ENCODE measurements at places on chromosomes 16 and 17.
A peak's percentile ranks its signal among the peaks of the same experiment; 100 is the strongest.

GRCh38 chr17:57338257-57338914 lies 82.1 kb downstream of the MSI2 start:
- no peak for DNase-seq

- no peak for DNase-seq
These were observed 55.8 kb downstream of the MYH13 start for GRCh38 chr17:10316801-10317542.

- DNase-seq, result no peak
These were observed 1.1 kb downstream of the KRTAP9-9 start for GRCh38 chr17:41256291-41256685.

- DNase-seq, result no peak
These were observed 87.4 kb upstream of the LHX1 start for GRCh38 chr17:36849871-36850348.

GRCh38 chr16:68384288-68385161 lies 63.8 kb downstream of the SMPD3 start:
- no peak for DNase-seq

GRCh38 chr16:82091241-82091640 lies 56.2 kb downstream of the HSD17B2 start:
- DNase-seq, result no peak

- no peak for DNase-seq
These were observed 54.9 kb upstream of the CES5A start for GRCh38 chr16:55930036-55930435.

- no peak for DNase-seq
These were observed 49.9 kb downstream of the RBFOX1 start for GRCh38 chr16:7382521-7382920.

DNA sequence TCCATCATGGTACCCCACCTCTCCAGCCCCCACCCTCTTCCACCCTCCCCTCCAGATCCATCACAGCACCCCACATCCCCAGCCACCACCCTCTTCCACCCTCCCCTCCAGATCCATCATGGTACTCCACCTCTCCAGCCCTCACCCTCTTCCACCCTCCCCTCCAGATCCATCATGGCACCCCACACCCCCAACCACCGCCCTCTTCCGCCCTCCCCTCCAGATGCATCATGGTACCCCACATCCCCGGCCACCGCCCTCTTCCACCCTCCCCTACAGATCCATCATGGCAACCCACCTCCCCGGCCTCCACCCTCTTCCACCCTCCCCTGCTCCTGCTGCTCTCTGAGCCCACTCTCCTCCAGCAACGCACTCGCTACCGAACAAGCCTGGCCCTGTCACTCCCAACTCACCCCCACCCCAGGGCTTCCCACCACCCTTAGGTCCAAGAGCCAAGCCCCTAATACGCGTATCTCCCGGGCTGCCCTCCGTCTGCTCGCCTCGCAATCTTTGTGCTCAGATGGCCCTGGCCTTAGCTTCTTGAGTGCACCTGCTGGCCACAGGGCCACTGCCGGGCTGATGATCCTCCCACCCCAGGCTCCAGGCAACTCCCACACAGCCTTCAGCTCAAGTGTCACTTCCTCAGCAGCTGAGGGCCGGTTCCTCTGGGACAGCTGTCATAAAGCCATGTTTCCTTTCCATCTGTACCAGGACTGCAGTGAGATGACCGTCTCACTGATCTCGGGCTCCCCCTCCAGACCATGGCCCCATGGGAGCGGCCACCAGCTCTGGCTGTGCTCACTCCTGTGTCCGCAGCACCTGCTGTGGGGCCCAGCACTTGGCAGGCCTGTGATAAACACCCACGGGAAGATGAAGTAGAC lies 25.5 kb downstream of the KDM8 start:
- no peak for DNase-seq

DNA sequence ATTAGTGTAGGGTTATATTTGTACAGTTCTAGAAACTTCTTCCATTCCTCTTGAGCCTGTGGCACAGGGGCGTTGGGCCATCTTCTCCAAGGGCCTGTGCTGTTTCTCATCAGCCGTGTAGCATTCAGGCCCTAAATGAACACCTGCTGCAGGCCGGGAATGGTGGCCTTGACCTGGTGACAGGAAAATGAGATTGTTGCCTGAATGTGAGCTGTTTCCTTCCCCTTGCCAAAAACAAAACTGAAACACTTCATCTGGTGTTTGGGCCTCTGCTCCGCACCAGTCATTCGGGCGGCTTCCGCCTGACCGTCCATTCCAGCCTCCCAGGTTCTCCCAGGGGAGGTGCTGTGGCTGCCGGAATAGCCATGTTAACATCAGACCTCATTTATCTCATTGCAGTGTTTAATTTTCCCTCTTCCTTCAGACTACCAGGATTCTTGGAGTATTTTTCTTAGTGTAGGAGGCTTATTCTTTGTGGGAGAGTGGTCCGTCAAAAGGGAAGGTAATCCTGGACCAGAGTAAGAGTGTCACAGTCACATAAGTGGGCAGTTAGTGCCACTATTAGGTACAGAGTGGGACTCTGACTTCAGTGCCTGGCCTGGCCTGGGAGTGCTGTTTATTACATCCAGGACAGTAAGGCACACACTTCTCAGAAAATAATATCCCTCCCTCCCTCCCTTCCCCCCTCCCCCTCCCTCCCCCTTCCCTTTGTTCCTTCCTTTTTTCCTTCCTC lies 61.9 kb downstream of the WWP2 start:
- no peak for DNase-seq

- DNase-seq, result no peak
These were observed 14.7 kb downstream of the AOC3 start for GRCh38 chr17:42865638-42866094.

- no peak for DNase-seq
These were observed 16.5 kb downstream of the TSPOAP1 start for GRCh38 chr17:58312021-58312630.

- DNase-seq, result no peak
These were observed 28.3 kb downstream of the AATF start for GRCh38 chr17:36977066-36977465.

DNA sequence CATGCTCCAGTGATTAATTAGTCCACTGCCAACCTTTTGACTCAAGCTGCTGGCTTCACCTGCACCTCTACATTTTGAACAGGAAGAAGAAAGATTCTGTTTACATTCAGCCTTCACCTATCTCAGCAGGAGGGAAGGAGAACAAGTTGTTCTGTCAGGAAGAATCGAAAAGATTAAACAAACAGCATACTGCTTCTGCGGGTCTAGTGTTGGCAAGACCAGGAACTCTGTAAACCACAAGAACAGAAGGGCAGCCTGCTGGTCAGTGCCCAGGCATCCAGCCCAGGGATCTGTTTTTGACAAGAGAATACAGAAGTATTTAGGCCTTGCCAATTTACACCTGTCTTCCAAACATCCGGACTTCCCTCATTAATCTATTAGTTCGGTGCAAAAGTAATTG lies 189.7 kb downstream of the CHD9NB start:
- no peak for DNase-seq

DNA sequence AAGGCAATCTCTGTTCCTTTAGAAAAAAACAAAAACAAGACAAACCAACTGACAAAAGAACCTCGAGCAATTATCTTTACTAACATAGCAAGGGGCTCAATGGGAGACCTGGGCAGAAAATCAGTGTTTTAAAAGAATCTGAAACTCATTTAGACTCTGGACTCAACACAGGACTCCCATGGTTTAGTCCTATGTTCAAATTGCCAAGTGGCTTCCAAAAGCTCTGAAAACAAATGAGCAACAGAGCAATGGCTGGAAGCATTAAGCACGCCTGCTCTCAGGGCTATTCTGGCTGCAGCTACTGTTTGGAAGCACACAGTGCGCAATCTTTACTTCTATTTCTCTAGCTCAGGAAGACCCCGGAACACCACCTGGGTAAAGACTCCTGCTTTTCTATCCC lies 162.0 kb downstream of the AATF start:
- no peak for DNase-seq

GRCh38 chr17:17063546-17064122 lies 21.4 kb downstream of the MPRIP start:
- no peak for DNase-seq

GRCh38 chr17:15885770-15886169 lies 59.2 kb upstream of the ADORA2B start:
- no peak for DNase-seq

DNA sequence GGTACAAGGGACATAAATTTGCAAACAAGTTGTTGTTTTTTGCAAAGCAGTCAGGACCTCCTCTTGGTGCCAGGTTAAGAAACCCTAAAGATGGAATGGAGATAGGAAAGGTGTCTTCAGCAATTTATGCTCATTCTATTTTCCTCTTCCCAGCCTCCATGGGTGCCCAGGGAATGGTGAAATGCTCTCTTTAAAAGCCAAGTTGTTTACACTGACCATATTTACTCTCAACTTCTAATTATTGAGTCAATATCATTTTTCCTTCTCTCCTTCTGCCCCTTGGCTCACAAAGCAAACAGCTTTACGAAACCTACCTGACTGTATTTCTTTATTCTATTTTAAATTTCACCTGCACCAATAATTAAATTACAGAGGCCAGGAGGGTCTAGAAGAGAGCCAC lies 138.5 kb upstream of the IRX3 start:
- DNase-seq, result no peak

DNA sequence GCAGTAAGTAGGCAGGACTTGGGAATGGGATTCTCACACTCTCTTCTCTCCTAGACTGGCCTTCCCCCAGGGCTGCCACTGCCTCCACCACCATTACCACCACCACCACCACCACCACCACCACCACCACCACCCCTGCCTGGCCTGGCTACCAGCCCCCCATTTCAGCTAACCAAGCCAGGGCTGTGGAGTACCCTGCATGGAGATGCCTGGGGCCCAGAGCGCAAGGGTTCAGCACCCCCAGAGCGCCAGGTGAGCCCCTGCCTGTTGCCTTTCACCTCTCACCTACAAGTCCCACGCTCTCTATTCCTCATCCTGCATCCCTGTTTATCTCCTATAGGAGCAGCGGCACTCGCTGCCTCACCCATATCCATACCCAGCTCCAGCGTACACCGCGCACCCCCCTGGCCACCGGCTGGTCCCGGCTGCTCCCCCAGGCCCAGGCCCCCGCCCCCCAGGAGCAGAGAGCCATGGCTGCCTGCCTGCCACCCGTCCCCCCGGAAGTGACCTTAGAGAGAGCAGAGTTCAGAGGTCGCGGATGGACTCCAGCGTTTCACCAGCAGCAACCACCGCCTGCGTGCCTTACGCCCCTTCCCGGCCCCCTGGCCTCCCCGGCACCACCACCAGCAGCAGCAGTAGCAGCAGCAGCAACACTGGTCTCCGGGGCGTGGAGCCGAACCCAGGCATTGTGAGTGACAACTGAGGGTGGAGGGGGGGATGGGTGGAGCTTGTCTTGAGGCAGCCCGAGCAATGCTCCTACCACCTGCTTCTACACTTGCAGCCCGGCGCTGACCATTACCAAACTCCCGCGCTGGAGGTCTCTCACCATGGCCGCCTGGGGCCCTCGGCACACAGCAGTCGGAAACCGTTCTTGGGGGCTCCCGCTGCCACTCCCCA lies 7.9 kb upstream of the TMEM88 start:
- DNase-seq, result no peak

GRCh38 chr16:86761111-86762031 lies 183.0 kb downstream of the FOXL1 start:
- no peak for DNase-seq

GRCh38 chr17:62687997-62688396 lies 60.5 kb downstream of the MRC2 start:
- DNase-seq, result no peak

GRCh38 chr16:81740169-81740568 lies 38.9 kb upstream of the PLCG2 start:
- no peak for DNase-seq

DNA sequence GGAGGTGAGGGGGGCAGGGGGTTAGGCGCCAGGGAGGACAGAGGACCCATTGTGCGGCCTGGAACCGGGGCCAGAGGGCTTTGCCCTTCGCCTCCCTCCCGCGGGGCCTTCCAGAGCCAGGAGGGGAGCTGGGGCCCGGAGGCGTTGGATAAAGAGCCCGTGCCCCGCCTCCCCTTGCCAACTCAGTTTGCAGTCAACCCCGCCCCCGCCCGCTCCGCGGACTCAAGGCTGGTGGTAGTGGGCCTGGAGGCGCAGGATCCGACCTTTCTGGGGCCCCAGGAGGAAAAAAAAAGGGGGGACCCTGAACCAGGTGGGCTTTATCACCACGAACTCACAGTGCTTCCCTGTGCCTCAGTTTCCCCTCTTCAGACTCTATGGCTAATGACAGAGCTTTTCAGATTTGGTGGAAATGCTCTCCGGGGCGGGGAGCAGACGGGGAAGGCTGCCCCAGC lies 2.0 kb upstream of the SPHK1 start:
- no peak for DNase-seq

DNA sequence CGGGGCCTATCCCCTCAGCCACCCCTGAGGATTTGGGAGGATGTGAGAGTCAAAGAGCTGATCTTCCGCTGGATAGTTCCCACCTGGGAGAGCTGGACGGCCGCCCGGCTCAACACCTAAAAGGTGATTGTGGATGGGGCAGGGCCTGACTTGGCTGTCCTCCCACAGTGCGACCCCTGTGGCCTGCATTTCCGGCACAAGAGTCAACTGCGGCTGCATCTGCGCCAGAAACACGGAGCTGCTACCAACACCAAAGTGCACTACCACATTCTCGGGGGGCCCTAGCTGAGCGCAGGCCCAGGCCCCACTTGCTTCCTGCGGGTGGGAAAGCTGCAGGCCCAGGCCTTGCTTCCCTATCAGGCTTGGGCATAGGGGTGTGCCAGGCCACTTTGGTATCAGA lies 4.5 kb downstream of the BCL6B start:
- DNase-seq, result no peak

GRCh38 chr16:2482249-2482648 lies 7.3 kb downstream of the TBC1D24 start:
- DNase-seq, result no peak

GRCh38 chr16:4982056-4982867 lies 24.1 kb downstream of the SEC14L5 start:
- DNase-seq, result no peak

GRCh38 chr17:70144260-70144846 lies 25.0 kb upstream of the KCNJ2 start:
- DNase-seq, result peak; percentile 30

DNA sequence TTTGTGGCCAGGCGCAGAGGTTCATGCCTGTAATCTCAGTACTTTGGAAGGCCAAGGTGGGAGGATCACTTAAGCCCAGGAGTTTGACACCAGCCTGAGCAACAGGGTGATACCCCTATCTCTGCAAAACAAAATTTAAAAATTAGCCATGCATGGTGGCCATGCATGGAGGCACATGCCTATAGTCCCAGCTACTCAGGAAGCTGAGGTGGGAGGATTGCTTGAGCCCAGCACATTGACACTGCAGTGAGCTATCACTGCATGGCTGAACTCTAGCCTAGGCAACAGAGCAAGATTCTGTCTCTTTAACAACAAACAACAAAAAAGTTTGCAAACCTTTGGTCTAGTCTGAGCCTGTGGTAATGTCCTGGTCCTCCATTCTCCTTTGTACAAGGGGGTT lies 69.2 kb upstream of the CNEP1R1 start:
- DNase-seq, result no peak

- no peak for DNase-seq
These were observed 46.5 kb downstream of the ARHGAP27 start for GRCh38 chr17:45386178-45386577.

GRCh38 chr16:336269-336668 lies 16.3 kb downstream of the AXIN1 start:
- no peak for DNase-seq

Measured in NCI-H526 (cell line).